Epithelial cell of proximal tubule (primary cell): ENCODE measurements at places on chromosomes 6 and 20. TPM values are rescaled to one million over a fixed set of nuclear protein-coding genes. Genes with fewer than 3 reads are reported as not detected.

- no peak for DNase-seq
These were observed 14.5 kb downstream of the GNL1 start for GRCh38 chr6:30541515-30542403.

The LPIN3 gene
- total RNA-seq, result 9.3 and 17.8 TPM in 2 replicates

DNA sequence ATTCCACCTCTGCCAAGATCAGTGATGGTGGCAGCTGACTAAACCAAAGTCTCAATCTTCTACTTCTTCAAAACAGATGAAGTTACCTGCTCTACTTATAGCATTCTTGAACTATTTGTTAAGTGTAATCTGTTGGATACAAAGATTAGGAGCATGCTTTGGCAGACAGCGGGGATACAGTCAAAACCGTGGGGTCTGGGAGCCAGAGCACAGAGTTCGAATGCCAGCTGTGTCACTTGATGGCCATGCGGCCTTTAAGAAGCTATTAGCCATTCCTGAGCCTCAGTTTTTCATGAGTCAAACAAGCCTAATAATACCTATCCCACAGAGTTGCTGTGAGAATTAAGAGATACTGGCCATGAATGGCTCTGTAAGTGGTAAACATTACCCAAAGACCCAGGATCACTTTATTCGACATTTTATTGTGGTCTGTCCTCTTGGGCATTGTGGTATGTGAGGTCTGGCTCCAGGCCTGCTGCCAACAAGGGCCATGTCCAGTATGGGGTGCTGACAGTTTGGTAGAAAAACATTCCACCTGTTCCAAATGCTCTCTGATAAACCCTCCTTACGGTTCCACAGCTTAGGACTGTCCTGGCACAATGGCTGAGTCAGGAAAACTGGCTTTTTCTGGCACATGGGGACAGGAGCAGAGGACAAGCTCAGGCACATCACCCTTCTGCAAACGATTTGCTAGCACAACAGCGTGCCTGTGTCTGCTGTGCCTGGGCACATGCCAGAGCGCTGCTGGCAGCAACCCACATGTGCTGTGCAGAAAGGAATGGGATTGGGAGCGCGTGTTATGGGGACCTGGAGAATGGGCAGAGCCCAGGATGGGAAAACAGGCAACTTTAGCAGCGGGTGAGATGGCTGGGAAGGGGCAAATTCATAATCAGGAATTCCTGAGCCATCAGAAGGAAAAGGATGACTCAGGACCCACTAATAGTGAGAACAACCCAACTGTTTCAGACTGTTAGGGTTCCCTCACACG lies 15.7 kb upstream of the FAM83C start:
- DNase-seq, result peak; percentile 65

- no peak for DNase-seq
These were observed 67.4 kb upstream of the SNRPB2 start for GRCh38 chr20:16662467-16662866.

DNA sequence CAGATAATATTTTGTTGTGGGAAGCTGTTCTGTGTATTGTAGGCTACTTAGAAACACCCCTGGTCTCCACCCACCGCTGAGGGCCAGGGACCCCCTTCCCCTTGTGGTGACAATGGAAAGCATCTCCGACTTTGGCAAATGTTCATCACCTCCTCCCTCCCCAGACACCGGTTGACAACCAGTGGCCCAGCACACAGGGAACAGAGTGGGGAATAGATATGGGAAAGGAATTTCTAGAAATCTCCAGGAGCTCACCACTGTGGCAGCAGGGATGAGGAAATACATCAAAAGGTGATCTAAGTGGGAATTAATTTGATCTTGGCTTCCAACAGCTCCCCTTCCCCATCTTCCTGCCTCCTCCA lies 257.3 kb upstream of the FOXQ1 start:
- DNase-seq, result no peak

- DNase-seq, result no peak
These were observed 167.2 kb upstream of the THEMIS start for GRCh38 chr6:128068119-128068479.

GRCh38 chr6:136964398-136964797 lies 42.3 kb downstream of the SLC35D3 start:
- DNase-seq, result no peak

The UNC93A gene
- total RNA-seq, result not detected in 2 replicates

DNA sequence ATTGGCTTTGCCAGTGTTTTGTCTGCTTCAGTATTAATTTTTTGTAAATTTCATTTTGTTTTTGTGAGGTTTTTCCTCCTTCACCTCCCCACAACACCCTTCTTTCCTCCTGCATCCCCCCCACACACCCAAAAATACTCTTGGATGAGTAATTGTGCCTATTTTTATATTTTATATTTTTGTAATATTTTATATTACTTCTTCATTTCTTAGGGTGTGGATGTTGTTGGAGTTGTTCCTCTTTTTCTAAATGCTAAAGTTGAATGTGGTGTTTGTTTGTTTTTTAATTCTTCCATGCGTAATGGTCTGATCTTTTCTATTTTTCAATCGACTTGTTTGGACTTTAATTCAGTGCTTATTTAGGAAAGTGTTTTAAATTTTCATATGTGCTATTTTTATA lies 420.5 kb upstream of the SOX4 start:
- DNase-seq, result no peak

The BTN1A1 gene
- total RNA-seq, result 0.14 TPM in 1 of 2 replicates, not detected in the other

- no peak for DNase-seq
These were observed 78.5 kb upstream of the ZFP64 start for GRCh38 chr20:52270001-52270606.

- peak; percentile 75 for DNase-seq
These were observed 25.9 kb upstream of the GTSF1L start for GRCh38 chr20:43752561-43753301.

DNA sequence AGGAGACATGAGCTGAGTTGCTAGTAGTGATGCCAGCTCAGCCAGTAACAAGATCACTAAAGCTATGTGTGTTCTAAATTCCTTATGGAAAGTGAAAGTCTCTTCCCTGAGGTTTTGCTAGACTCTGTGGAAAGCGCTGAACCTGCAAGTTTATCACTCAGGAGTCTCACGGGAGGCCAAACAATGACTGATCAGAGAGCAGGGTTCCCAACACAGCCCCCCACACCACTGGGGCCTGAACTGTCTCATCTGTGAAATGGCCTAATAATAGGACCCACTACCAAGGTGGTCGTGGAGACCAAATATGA lies 19.9 kb downstream of the ACSS1 start:
- no peak for DNase-seq

- no peak for DNase-seq
These were observed 45.9 kb downstream of the SSR1 start for GRCh38 chr6:7267071-7267465.

GRCh38 chr20:17641520-17641964 lies 40.5 kb downstream of the RRBP1 start:
- DNase-seq, result no peak

- DNase-seq, result no peak
These were observed 76.1 kb upstream of the NAA20 start for GRCh38 chr20:19940988-19941460.

DNA sequence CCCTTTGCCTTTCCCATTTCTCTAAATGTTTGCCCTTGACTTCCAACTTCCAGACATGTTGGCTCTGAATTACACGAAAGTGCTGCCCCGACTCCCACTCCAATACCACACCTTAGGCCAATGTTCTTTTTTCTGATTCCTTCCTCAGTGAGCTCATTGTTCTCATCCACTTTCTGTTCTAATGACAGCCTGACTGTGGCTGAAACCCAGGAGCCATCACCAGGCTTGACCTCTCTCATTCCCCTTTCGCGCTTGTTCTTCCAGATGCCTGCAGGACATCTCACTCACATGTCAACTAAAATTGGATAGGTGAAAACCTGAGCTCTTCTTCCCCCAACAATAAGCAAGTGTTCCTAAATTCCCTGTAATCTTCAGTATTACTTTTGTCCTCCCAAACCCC lies 40.4 kb downstream of the PTPRK start:
- DNase-seq, result no peak

The STX11 gene
- 0.22 and 0.52 TPM in 2 replicates for total RNA-seq

The TRIM31 gene
- total RNA-seq, result not detected in 2 replicates

DNA sequence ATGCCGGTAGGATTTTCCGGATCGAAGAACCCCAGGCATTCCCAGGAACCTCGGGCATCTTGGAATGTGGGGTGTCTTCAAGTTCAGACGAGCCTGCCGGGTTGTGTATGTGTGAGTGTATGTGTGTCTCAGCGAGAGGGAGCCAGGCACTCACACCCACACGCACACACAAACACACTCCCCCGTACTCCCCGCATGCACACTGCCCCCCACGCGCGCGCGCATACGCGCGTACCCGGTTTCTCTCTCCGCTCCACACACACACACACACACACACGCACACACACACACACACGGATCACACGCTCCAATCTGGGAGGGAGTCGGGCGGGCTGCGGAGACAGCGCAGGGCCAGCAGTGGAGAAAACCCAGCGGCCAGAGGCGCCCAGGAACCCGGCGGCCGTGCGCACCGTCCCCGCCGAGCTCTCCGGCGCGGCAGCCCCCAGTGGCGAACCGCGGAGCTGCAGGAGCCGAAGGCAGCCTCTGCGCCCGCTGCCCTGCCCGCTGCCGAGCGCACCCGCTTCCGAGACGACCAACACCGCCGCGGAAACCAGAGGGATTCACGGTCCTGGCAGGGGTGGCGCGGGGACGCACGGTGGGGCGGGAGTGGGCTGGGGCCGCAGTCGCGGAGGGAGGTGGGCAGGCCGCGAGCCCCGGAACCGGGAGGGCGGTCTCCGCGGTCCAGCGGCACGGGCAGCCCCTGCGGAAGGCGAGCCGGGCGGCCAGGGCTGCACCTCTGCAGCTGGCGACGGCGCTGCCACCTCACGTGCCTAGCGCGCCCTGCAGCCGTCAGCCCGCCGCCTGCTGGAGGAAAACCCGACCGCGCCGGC lies at the start of gene LRFN2:
Gene LRFN2 (minus strand): TSS at position 125 of the 830 bp plus-strand sequence.
- no peak for DNase-seq

DNA sequence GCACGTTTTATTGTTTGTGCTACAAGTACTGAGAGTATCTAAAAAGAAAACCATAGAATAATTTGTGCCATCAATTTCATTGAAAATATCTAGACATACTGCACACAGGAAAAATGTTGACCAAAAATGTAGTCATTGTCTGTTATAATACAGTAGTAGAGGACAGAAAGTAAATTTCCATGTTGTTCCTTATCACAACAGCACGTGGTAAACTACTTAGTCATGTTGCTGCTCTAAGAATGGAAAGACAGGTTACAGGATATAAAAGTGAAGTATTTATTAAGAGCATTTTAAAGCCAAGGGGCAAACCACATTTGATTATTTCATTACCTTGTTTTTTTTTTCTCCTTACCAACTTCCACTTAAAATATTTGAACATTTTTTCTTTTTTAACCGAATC lies 89.0 kb upstream of the CEP85L start:
- DNase-seq, result no peak

DNA sequence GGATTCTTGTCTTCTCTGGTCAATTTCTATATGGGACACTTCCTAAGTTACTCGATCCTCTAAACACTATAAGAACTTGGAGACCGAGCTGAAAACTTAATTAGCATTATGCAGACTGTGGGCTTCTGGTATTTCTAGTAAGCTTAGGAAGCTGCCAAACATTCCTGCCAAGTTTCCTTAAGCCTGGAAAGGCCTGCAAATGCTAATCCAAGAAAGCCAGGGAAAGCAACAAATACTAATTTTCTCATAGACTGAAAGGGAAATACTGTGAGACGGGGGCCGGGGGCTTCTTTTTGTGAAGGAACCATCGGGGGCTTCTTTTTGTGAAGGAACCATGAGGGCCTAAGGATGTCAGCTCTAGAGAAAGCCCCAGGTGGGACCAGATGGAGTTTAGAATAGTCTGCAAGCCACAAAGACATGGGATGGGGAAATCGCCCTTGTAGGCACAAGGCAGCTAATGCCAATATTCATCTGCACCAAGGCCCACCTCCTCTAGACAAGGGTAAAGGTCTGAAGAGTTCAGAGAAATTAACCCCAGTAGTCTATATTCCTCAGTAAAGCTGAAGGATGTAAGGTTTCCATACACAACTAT lies 332.4 kb upstream of the PRDM1 start:
- no peak for DNase-seq

GRCh38 chr6:96917098-96917497 lies 7.4 kb upstream of the KLHL32 start:
- DNase-seq, result no peak

The TFAP2D gene
- not detected in 2 replicates for total RNA-seq

- no peak for DNase-seq
These were observed 62.0 kb downstream of the TRIM38 start for GRCh38 chr6:26024651-26025046.

DNA sequence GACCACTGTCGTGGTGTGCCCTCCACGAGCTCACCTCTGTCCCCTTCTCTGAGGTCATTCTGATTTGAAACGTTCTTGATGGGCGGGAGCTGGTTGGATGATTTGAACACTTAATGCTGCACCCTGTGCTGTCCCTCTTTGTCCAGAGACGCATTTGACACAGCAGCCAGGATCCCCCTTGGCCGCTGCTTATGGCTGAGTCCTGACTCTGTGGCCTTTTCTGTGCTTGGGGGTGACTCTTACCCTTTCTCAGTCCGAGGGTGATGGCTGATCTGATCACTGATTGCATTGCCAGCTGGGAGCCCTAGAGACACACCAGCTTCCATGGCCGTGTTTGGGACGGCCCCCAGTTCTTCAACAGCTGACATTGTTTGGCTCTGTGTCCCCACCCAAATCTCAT lies 43.5 kb upstream of the FRMD1 start:
- no peak for DNase-seq

DNA sequence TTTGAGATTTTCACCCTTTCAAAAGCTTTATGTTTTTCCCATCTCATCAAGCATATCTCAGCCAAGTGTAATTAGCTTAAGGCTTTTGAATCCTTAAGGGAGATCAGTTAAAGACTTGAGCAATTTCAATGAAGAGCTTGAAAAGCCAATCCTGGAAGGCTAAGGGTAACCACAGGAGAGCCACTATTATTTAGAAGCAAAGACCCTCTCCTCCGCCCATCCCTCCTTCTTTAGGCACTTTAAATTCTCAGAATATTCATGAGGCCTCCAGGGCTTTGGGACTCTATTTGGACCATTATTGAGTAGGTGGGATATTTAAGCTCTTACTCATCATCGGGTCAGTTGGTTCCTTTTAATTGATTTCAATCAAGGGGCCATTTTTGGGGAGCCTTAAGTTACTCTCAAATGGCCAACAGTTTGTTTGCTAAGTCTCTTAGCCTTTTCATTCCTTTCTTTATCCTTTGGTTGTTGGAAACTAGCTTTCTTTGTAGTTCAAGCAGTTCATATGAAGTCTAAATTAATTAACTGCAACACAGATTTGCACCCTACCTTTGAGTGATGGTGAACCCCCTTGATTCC lies 567.2 kb downstream of the KIF16B start:
- no peak for DNase-seq

The POPDC3 gene
- 1.2 and 6.6 TPM in 2 replicates for total RNA-seq

DNA sequence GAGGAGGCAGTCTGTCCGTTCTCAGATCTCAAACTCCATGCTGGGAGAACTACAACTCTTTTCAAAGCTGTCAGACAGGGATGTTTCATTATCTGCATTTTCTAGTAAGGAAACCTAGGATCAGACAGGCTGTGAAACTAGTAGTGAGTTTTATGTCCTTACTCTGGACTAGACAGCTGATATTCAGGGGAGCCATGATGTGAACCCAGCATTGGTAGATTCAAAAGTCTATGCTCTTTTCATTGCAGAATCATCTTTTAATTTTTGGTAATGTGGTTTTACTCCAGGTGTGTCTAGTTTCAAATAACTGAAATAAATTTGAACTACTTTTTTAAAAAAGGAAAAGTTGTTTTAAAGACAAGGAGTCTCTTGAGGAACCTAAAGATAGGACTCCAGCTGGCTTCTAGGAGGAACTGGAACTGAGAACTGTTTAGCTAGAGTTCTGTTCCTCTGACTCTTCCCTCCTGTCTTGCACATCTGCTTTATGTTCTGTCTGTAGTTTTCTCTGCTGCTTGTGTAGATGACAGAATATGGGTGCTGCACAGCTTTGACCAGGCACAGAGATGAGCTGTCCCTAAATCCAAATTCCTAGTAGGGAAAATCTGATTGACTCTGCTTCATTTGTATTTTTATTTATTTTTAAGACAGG lies 27.8 kb upstream of the RNF144B start:
- DNase-seq, result no peak
